ENCODE measurements at places on chromosomes 4 and X.
A peak's percentile ranks its signal among the peaks of the same experiment; 100 is the strongest.

- DNase-seq, result no peak
Observed at GRCh38 chrX:30863974-30864373, 25.1 kb downstream of the TAB3 start.

DNA sequence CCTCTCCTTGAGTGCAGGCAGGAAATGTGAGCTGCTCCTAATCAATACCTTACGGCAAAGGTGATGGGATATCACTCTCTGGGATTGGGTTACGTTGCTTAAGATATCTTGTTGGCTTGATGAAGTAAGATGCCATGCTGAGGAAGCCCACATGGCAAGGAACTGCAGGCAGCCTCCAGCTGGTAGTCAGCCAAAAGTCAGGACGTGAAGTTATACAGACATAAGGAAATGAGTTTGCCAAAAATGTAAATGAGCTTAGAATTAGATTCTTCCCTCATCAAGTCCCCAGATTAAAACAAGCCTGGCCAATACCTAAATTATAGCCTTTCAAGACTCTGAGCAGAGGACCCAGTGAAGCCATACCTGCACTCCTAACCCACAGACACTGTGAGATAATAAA, 155.0 kb downstream of the QDPR start:
- peak; percentile 14 for DNase-seq

GRCh38 chr4:144489831-144490230, 156.1 kb upstream of the HHIP start:
- no peak for DNase-seq

- DNase-seq, result no peak
Observed at GRCh38 chr4:76374798-76375197, 46.1 kb downstream of the CCDC158 start.

GRCh38 chrX:119729408-119730201, 28.8 kb upstream of the SOWAHD start:
- DNase-seq, result peak; percentile 43

DNA sequence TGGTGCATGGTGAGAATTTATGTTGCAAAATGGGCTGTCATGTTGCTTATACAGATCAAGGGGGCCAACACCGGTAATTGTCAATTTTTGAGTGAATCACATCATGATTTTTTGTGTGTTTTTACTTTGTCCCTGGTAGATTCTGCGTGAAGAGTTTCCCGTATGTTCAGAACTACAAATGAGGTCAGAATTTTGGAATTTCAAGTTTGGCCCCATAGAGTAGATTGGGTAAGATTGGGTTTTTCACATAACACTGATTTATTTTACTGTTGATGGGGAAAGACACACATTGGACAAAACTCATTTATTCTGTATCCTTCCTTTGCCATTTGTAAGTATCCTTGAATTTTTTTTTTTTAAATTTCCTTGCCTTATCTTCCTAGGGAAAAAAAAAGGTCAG, 158.5 kb upstream of the MXRA5 start:
- DNase-seq, result no peak

DNA sequence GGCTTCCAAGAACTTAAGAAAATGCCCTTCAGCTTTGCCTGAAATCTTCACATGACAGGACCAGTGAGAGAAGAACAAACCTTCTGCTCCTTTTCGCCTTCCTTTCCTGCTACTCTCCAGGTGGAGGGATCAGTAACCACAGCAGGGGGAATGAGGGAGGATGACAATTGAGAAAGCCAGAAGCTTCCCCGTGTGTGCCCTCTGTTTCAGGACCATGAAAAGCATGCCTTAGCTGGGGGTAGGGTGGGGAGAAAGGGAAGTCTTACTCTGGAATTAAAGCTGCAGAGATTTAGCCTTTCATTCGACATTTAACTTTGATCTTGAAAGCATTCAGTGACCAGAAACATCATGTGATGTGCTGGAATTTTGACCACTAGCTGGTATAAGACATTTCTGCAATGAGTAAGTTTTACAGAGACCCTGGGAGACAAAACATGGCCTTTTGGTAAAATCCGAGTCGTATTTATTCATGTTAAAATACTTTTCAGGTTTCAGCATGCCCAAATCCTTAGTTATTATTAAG, 10.6 kb upstream of the PUDP start:
- no peak for DNase-seq

- no peak for DNase-seq
Observed at GRCh38 chr4:52049266-52049665, 1.8 kb upstream of the SPATA18 start.

GRCh38 chr4:1196421-1197183, 24.2 kb upstream of the SPON2 start:
- DNase-seq, result no peak

GRCh38 chr4:4704267-4704666, 155.2 kb upstream of the MSX1 start:
- DNase-seq, result no peak

DNA sequence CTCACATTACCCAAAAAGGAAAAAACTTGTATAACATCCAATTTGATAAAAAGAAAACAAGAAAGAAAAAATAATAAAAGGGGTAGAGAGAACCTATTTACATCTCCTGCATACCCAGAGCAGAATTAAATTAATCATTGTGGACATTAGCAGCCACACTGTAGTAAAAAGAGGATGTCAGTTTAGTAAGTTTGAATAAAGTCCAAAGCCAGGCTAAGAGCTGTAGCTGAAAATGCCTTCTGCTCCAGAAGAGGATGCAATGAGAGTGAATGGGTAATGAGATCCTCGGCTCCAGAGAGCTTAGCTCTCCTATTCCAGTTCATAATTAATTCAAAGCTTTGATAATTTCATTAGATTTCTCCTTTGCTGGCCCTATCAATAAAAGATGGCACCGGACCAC, 78.2 kb downstream of the SLC10A7 start:
- DNase-seq, result no peak

DNA sequence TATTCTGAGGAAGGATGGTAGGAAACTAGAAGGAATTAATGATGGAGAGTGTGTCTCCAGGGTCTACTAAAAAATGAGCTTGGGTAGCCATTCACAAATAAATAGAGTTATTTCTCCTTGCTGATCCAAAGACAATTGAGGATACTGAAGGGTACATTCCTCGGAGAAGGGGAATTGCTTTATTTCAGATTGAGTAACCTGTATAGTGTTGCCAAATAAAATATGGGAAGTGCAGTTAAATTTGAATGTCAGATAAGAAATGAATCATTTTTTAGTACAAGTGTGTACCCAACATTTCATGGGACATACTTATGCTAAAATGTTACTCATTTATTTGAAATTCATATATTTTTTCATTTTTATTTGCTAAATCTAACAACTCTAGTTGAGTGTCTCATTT, 16.0 kb upstream of the VSIG1 start:
- DNase-seq, result no peak

GRCh38 chr4:147547314-147548056, 66.6 kb downstream of the EDNRA start:
- DNase-seq, result no peak

GRCh38 chrX:134024686-134025377, 39.4 kb upstream of the GPC3 start:
- no peak for DNase-seq

DNA sequence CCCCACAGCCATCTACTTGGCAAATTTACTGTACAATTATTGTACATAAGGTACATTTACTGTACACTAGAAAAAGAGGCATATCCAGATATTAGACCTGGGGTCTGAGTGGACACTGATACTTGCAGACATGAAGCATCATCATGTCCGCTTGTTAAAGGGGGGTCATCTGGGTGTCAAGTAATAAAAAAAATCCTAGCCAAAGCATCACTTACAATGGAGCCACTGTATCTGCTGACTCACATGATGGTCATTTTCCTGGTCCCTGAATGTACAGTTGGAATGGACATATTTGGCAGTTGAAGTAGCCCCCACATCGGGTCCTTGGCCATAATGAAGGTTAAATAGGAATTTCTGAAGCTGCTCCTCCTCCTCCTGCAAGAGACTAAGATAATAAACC, 228.8 kb downstream of the THOC2 start:
- no peak for DNase-seq

DNA sequence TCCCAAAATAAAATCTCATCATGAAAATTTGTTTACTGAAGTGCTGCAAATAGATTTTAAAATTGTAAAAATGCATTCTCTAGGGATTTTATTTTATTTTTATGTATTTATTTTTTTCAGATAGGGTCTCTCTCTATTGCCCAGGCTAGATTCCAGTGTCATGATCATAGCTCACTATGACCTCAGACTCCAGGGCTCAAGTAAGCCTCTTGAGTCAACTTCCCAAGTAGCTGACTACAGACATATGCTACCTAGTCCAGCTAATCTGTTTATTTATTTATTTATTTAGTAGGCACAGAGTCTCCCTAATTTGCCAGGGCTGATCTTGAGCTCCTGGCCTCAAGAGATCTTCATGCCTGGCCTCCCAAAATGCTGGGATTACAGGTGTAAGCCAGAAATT, 317.7 kb upstream of the ANXA10 start:
- DNase-seq, result no peak

- no peak for DNase-seq
Observed at GRCh38 chrX:39459204-39459603, 638.6 kb downstream of the BCOR start.

All from Ammon's horn (tissue), 1 donor.